HCT116 (cell line): ENCODE measurements at places on chromosomes 3 and 15.

GRCh38 chr3:54831112-54831511, 96.7 kb downstream of the LRTM1 start:
- no peak for DNase-seq

GRCh38 chr3:43330981-43331380, 44.6 kb downstream of the SNRK start:
- DNase-seq, result no peak

GRCh38 chr15:39488516-39488915, 92.4 kb upstream of the THBS1 start:
- no peak for DNase-seq

- DNase-seq, result no peak
Observed at GRCh38 chr15:98700519-98700918, 52.2 kb downstream of the IGF1R start.

DNA sequence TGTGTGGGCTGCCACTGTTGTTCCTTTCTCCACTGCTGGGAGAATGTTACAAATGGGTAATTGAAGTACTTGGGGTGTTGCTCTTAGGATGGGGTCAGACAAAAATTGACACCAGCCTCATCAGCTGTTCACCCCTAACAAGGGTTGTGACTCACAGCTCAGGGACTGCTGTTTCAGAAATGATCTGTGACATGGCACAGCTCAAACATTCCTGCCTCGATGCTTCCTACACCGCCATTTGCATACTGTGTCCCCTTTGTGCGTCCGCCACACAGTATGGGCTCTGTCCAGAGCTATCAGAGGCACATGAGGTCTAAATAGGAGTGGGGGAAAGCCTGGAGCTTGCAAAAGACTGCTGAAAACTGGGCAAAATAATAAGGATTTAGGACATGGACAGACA, 43.9 kb downstream of the CCNL1 start:
- no peak for DNase-seq
